Activated naive CD4-positive, alpha-beta T cell treated with Interleukin-2 at 50 U/mL for 16 hours (primary cell): ENCODE measurements at places on chromosomes 7 and 10.

DNA sequence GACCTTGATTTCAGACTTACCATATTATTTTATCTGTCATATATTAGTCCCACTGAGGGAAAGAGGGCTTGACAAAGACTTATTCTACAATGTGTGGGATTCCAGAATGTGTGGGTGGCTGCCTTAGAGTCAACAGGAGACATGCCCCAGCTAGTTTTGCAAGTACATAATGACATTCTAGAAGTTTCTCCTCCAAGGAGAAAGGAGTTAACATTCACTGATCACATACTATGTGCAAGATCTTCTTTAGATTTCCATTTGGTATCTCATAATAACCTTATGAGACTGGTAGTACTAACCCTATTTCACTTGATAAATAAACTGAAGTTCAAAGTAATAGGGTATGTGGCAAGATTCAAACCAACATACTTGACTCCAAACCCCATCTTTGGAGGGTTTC is 25.2 kb downstream of the IRF5 start:
- no peak for DNase-seq

- DNase-seq = no peak
Measured at GRCh38 chr10:131854579-131855335, 46.1 kb upstream of the PPP2R2D start.

DNA sequence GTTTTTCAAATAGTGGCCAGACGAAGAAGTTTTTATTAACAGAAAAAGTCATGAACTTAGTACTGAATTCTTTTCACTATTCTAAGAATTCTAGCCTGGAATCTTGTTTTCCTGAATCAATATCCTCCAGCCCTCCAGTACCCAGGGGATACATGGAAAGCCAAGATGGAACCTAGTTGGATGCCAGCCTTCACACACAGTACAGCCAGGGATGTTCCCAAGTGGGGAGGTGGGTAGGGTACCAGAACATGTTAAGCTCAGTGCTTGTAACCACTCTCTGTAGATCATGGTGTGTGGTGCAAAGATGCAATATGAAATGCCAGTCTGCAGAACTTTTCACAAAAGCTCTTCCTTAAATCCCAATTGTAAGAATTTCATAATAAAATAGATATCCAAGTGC is 128.0 kb downstream of the POU6F2 start:
- no peak for DNase-seq

DNA sequence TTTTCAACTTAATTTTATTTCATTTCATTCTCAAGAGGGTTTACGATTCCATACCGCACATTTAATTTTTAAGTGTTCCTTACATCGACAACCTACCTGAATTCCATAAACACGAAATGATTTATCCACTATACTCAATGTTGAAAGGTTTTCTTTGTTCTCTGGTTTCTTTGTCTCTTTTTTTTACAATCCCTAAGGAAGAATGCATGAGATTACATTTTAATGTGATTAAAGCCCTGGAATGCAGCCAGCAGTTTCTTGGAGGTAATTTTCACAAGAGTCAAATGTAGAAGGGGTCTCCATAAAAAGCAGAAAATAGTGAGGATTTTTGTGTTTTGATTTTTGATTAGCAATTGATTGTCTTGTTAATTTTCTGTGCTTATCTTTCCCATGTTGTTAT is 59.2 kb upstream of the ADCY1 start:
- no peak for DNase-seq
